ENCODE measurements at places on chromosomes 5 and 9.

DNA sequence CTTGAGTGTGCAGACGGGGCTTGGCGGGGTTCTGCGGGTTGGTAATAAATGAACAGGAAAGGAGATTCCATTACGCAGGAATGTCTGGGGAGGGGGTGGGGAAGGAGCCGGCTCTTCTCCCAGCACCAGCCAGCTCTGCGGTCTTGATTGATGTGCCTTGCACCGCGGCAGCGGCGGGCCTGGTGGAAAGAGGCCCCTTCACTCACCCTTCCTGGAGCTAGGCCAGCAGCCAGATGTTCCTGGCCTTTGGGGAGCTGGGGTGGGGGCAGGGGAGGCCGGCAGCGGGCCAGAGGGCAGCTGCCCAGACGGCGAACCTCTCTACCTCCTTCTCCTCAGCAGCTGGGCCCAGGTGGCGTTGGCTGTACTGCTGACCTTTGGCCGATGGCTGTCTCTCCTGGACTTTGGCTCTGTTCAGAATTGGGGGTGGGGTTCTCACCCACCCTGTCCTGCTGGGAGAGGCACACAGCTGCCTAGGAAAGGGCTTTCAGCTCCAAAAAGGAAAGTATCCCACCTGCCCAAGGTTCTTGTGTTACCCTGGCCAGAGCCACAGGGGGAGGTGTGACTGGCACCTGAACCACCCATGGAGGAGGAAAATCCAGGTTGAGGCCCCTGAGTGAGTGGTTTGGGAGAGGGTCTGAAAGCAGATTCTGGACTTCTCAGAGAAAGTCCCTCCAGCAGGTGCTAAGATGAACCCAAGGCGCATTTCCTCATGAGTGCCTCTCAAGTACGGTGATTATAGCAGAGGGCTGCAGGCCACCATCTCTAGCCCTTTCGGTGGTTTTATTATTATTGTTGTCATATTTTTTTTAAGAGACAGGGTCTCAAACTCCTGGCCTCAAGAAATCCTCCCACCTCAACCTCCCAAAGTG, 58.0 kb upstream of the SYNPO start:
- DNase-seq: no peak

DNA sequence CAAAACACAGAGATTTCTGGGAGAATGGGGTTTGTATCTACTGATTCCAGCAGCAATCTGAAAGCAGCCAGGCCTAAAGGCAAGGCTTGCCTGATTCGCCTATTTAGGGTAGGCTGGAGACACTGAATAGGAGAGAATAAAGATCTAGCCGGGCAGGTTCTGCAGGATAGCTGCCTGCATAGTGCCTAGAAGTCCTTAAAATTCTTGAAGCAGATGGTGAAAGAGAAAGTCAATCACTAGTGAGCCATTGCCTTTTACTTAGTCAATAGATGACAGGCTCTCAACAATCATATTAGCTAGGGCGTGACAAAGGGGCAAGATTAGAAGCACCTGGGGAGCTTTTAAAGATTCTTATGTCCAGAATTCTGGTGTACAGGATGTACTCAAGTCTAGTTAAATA, 522.7 kb downstream of the HTR1A start:
- DNase-seq: no peak

GRCh38 chr5:112960315-112960714, 16.3 kb upstream of the DCP2 start:
- no peak for DNase-seq

- DNase-seq: no peak
Measured at GRCh38 chr5:98282521-98282920, 490.9 kb upstream of the RGMB start.

DNA sequence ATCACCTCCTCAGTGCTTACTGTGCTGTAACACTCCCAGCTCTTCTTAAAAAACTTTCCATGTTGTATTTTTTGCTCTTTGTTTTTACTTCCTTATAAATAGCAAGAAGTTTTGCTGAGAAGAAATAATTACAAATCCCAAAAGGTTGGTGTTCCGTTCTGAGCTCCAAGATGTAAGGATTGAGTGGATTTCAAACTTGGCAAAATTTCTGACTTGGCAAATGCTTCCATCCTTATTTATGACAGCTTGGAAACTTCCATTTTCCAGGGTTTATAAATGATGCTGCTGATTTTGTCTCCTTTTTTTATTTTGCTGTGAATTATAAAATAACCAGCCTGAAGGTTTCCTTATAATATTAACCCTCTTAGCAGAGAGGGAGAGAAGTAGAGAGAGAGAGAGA, 151.9 kb downstream of the NTRK2 start:
- no peak for DNase-seq

- no peak for DNase-seq
Measured at GRCh38 chr9:33878691-33879366, 61.9 kb downstream of the UBE2R2 start.

GRCh38 chr5:175889910-175890684, 18.7 kb downstream of the CPLX2 start:
- no peak for DNase-seq

DNA sequence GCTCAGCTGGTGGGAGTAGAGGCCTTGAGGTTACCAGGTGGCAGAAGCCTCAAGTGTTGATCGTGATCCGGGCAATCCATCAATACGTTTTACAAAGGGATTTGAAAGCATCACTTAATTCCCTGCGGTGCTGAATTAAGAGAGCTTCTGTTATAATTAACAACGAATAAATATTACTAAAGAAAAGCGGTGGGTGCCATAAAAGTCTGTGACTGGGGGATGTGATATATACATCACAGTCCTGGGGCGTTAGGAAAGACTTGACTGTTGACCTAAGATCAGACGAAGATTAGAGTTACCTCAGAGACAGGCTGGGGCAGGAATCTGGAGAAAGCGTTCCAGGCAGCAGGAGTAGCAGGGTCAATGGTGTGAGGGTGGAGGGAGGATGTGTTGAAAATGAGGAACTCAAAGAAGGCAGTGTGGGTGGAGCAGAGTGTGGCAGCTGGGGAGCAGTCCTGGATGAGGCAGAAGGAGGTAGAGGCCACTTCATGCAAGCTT, 6.7 kb upstream of the C5orf63 start:
- DNase-seq: no peak

DNA sequence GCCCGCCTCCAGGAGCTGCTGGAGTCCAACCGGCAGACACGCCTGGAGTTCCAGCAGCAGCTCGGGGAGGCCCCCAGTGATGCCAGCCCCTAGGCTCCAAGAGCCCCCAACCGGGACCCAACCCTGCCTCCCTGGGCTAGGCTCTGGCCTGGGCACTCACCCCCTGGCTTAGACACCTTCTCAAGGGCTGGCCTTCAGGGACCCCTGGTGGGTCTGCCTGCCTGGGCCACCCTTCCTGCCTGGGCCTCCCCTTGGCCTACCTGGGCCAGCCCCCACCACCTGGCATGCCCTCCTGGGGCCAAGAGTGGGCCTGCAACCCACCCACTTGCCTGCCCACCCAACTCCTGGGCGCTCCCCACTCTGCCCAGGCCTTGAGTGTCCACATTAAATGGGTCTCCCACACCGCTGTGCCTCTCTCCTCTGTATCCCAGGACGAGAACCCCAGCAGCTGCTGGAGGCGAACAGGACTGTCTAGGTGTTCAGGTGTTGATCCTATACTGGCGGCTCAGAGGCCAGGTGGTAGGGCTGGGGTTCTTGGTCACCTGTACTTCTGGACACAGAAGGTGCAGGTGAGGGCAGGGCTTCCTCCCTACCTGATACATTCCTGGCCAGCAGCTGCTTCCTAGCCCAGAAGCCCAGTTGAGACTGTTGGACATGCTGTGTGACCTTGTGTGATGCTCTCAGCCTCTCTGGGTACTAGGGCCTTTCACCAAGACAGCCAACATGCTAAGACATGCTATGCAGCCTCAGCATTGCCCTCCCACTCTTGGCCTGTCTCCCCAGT, 3.6 kb downstream of the BBLN start:
- DNase-seq: no peak

DNA sequence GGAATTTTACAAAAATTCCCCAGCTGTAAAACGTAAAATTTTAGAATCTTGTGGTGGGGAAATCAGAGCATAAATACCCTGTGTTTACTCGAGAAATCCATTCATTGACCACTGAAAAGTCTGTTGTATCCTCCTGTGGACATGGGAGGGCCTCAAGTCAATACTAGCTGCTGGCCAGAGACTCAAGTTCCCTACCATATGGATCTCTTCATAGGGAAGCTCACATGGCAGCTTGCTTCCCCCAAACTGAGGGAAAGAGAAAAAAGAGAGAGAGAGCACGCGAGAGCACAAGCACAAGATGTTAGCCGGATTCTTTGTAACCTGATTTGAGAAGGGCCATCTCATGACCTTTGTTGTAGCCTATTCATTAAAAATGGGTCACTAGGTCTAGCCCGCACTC, 591.9 kb downstream of the LRRC70 start:
- DNase-seq: no peak

GRCh38 chr9:23117616-23118015, 671.0 kb downstream of the DMRTA1 start:
- no peak for DNase-seq

GRCh38 chr5:174098694-174099093, 53.2 kb downstream of the NSG2 start:
- no peak for DNase-seq

- DNase-seq: no peak
Measured at GRCh38 chr9:1871626-1872419, 143.3 kb upstream of the SMARCA2 start.

GRCh38 chr9:126527109-126527825, 86.5 kb upstream of the LMX1B start:
- DNase-seq: no peak

DNA sequence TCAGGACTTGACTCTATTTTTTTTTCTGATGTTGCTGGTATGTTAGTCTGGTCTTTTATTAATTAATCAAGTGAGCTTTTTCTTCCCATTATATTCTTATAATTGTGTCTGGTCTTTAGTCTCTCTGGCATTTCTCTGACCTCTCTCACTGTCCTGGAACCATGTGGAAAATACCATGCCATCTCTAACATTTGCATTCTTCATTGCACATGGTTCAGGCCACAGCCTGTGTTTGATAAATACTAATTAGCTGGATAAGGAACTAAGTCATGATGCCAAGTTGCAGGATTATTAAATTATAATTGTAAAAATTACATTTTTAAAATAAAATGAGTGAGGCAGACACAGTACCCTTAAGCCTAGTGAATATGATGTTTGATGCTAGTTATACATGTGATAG, 155.6 kb downstream of the EDIL3 start:
- DNase-seq: no peak

DNA sequence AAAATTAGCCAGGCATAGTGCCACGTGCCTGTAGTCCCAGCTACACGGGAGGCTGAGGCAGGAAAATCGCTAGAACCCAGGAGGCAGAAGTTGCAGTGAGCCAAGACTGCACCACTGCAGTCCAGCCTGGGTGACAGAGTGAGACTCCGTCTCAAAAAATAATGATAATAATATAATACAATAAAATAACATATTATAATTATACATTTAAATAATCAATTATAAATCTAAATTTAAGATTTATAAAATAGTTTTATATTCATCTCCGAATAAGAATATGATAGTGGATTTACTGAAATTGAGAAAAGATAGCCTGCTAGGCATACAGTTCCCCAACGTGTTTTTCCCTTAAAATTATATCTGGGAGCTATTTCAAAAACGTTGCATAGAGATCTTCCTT, 599.6 kb downstream of the CDH18 start:
- DNase-seq: no peak

DNA sequence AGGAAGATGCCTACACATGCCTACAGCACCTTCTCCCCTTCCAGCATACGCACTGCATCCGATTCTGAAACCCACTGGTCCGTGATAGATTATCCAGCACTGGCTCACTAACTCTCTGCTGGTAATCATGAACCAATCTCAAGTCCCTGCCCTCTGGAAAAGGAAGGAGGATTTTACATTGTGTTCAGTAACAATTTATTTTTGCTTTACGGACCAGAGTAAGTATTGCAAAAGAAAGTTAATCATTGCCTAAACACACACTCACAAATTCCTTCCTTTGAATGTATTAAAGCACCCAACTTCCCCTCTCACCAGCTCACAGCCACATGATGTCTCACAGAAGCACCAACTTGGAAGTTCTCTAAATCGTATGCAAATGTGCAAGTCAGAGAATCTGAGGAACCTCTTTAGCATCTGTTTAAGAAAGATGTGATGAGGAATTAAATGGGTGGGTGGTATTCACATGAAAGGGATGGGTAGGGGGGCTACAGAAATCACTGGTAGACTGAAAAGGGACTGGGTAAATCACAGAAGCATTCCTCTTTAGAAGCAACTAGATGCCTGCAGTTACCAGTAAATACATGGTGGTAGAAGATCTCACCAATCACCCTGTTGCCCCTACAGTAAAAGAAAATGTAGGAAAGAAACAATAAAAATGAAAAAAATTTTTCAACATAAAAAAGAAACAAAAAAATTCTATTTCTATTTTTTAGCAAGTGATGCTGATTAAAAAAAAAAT, 8.4 kb downstream of the GNAQ start:
- no peak for DNase-seq

DNA sequence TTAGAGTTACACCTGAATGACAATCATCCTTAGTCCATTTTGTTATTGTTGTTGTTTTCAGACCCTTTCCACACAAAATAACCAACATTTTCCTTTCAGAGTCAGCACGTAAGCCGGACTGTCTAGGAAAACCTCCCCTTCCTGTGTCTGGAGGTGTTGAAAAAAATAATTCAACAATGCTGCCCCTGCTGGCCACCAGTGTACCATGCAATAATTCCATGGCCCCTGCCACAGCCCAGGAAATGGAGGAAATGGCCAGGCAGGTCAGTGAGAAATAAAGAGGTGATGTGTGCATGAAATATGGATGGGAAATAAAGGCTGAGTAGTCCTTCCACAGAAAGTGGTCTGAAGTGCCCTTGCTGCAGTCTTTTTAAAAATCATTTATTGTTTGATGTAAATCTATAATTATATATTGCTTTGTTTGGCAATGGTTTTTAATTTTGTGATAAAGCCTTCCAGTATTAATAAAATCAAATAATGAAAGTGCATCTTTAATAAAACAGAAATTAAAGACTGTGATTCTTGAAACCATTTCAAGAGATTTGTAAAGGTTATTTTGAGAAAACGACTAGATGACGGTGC, 152.8 kb upstream of the PAPPA start:
- no peak for DNase-seq

Measured in activated CD8-positive, alpha-beta memory T cell treated with anti-CD3 and anti-CD28 coated beads for 1 hour (primary cell).